ENCODE measurements at places on chromosomes 7 and 10.

DNA sequence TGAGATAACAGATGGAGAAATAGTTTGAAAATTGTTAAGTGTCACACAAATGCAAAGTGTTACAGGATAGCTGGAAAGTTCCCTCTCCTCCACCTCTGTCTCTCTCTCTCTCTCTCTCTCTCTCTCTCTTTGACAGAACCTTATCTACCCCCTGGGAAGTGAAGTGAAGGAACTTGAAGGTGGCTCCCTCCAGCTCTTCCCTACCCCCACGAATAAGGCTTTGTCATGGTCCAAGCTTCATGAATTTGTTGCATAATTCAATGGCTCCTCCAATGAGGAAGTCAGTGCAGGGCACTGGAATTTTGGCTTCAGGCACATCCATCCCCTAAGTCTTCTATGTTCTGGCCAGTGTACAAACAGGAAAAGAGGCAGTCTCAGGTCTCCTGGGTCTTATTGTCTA is 66.4 kb downstream of the CDHR3 start:
- DNase-seq: no peak

GRCh38 chr7:7526006-7526405 is 9.7 kb downstream of the COL28A1 start:
- DNase-seq: no peak

DNA sequence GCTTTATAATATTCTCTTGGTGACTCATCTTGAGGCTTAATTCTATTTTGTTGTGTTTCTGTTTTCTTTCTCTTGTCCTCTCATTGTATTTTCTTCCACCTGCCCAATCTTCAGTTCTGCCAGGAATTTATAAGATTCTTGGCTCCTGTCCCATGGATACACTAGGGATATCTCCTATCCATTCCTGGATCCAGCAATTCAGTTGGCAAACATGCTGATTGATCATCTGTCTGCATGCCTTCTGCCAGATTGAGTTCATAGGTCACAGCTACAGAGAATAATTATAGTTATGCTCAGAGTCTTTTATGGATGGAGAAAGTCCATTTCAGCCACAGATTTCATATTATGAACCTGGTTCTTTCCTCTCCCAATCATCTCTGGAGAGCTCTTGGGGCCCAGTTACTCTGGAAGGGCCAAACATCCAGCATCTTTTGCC is 140.4 kb upstream of the MAGI2 start:
- no peak for DNase-seq

DNA sequence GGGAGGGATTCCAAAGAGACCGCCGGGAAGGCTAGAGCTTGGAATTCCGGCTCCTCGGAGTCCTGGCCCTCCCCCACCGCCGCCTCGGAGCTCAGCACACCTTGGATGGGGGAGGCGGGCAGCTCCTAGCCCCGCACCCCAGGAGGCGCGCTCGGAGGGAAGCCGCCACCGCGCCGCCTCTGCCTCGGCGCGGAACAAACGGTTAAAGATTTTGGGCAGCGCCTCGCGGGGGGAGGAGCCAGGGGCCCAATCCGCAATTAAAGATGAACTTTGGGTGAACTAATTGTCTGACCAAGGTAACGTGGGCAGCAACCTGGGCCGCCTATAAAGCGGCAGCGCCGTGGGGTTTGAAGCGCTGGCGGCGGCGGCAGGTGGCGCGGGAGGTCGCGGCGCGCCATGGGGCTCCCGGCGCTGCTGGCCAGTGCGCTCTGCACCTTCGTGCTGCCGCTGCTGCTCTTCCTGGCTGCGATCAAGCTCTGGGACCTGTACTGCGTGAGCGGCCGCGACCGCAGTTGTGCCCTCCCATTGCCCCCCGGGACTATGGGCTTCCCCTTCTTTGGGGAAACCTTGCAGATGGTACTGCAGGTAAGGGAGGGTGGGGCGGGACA is at the start of gene CYP26A1:
TSS of gene CYP26A1 (plus strand) at position 355 of the 608 bp plus-strand sequence. CDS start at position 397, 42 bp downstream.
- peak; percentile 55 for DNase-seq

GRCh38 chr10:79066411-79067240 is 2.1 kb upstream of the ZMIZ1 start:
- DNase-seq: peak; percentile 59

DNA sequence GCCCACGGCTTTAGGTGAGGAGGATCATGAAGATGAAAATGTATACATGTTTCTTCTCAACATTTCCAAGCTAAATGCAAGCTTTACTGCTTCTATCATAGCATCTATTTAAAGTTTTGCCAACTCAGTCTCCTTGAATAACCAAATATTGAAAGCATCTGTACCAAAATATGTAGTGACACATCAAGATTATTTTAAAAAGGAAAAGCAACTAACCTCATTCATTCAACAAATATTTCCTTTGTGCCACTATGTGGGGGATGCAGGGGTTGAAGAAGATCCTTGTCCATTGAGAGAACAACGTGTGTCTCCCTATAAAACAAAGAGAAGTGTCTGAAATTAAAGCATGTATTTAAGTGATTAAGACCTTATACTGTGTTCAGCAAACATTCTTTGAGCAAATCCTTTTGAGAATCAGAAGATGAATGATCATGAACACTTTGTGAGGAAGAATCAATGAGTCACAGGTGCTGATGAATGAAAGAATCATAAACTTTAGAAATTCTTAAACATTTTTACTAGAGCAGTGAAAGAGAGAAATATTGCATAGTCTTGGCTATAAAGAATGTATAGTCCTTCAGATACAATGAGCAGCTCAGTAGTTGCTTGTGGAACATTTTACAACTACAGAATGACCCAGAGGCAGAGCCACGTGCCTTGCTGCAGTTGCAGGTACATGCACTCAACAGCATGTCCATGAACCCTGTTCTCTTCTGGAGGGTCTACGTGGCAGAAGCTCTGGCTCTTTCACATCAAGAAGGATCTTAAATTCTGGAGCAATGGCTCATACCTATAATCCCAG is 13.9 kb downstream of the TAS2R60 start:
- no peak for DNase-seq

DNA sequence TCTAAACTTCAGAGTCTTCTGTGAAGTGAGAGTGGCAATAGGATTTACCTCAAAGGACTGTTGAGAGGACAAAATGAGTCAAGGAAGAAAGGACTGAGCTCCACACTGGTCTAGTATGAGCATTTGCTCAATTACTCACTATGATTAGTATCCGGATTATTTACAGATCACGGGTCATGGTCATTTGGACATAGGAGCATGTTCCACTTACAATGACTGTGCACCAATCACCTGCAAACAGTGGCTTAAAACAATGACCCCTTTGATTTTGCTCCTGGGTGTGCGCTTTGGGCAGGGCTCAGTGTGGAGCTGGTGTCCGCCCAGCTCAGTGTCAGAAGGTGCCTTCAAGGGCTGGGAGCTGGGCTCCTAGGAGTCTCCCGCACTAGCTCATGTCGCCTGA is 225.4 kb downstream of the TCERG1L start:
- DNase-seq: no peak

- no peak for DNase-seq
Observed at GRCh38 chr7:82376739-82377138, 66.8 kb downstream of the CACNA2D1 start.

DNA sequence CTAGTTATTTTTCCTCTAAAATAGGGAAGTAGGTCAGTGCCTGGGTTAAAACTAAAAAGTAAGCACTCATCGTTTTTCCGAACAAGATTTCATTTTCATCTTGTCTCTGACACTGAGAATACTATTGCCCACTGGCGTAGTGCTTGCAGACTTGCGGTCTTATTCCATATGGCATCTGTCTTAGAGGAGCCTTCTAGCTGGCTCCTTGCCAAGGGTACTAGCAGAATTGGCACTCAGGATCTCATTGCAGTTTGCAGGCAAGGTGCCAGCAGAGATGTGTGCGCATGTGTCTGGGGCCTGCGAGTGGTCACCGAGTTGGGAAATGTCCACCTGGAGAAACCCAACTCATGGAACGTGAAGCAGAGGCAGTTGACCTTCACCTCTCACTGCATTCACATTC is 143.4 kb downstream of the CELF2 start:
- no peak for DNase-seq

DNA sequence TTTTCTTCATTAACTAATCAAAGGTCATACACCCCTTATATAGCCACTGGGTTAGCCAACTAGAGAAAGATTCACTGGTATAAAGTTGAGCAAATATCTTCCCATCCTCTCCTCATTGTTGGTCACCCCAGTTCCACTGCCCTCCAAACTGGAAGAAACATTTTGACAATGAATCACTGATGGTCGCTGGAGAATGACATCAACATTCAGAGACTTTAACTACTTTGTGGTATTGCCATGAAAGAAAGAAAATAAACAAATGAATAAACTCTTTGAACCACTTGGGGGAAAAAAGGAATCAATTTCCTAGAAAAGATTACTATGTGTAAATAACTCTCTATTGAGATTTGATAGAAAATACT is 23.4 kb downstream of the HYCC1 start:
- no peak for DNase-seq

DNA sequence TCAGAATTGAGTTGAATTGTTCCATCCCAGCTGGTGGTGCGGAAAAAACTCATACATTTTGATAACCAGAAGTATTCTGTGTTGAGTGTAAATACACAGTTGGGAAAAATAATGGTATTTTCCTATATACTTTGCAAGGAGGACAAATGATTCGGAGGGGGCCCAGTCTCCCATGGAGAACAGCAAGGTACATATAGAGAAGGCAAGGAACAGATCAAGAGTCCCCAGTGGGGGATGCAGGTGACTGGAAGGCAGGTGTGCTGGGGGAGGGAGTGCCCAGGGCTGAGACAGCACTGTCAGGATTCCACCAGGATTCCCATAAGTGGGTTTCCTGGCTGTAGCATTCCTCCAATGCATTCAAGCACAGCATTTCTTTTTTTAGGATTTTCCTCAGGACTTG is 10.8 kb upstream of the ADCY1 start:
- no peak for DNase-seq

GRCh38 chr7:110432061-110432553 is 658.8 kb upstream of the LRRN3 start:
- no peak for DNase-seq

- no peak for DNase-seq
Observed at GRCh38 chr10:73859428-73859783, 14.9 kb downstream of the CAMK2G start.

- no peak for DNase-seq
Observed at GRCh38 chr7:32293833-32294232, 196.3 kb downstream of the LSM5 start.

- DNase-seq: peak; percentile 48
Observed at GRCh38 chr7:149772956-149773434, 393 bp downstream of the ZNF467 start.

DNA sequence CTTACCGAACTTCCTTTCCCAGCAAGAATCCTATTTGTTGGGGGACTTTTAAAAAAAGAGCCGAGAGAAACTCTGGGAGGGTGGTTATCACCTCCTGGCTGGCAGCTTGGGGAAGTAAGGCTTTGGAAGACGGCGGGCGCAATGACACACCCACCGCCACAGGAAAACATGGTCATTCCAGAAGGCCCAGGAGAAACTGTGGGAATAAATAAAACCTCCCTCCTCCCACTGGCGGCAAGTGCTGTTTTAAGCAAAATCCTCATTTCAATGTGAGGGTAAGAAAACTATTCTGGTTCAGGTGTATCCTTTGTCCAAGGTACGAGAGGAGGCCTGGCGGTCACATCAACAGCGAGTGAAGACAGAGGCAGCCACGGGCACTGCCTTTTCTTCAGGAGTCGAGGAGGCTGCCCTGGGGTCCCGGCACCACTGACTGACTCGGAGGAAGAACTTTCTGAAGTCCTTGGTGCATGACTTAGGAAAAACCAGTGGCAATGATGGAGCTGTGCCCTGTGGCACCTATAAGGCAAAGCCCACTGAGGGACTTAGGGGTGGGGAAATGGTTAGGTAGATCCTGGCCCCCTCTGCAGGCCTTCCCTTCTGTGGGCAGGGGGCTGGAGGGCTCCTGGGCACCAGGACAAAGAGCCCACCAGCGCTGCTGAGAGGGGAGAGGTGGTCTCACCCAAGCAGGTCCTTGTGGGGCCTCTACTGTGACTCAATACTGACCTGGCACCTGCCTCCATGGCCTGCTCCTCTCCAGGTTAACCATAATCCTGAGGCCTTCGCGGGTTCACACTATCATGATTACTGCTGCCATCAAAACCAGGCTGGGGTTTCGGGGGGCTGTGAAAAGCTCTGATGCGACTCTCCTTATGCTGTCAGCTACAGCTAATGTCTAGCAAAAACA is 21.4 kb downstream of the DNAJB12 start:
- DNase-seq: no peak

DNA sequence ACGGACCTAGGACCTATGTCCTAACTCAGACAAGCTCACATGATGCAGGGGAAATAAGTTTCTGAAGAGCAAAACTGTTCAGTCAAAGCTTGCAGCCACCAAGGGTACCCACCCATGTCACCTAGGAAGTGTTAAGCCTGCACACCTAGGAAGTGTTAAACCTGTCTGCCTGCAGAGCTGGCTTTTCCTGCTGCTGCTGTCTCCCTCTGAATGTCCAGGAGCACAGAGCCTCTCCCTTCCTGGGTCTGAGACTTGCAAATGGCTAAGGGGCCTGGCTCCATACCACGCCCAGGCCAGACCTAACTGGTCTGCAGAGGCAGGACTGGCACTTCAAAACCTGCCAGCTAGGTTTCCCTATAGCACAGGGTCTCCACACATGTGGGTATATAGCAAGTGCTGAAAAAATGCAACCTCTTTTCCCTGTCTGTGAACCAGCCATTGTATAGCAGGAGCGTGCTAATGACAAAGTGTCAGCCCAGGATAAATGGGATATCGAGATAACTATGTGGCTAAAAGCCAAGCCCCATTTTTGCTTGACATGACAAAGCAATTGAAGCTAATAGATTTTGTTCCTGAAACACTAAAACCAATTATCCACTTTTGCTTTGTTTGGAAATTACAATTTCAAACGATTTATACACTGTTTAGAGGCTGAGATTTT is 1.5 kb downstream of the GDF2 start:
- DNase-seq: no peak

GRCh38 chr10:124300224-124300623 is 118.5 kb downstream of the OAT start:
- no peak for DNase-seq

- DNase-seq: no peak
Observed at GRCh38 chr7:99742737-99743394, 7.9 kb upstream of the CYP3A7 start.

DNA sequence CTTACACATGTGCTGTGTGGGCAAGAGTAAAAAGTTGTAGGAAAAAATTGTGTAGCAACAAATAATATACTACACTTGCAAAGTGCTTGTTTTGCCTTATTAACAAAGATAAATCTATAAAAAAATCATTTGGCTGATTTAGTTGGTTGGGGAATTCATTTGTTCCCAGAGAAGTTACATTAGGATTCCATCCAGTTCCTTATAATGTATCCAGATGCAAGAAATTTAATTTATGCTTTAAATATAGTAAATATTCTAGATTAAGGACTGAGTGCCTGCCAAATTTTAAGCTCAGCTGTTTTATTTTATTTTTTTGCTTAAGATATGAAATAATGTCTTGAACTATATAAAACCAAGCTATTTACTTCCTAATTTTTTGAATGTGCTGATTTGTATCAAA is 1169.9 kb downstream of the NXPH1 start:
- no peak for DNase-seq

DNA sequence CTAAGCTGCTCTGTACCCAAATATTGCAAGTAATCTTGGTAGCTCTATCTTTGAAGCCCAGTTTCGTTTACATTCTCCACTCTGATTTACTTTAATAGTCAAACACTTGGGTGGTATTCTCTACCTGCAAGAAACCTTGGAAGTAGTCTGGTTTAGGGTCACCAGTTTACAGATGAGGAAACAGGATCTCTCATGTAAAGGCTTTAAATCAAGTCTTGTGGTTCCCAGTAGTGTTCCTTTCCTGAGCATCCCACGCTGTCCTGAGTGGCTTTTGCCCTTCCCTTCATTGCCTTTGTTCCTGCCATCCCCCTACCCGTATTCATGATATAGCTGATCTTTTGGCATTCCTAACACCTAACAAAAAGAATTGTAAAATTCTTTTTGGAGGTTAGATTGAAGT is 20.3 kb downstream of the EXOC4 start:
- no peak for DNase-seq

GRCh38 chr7:98703916-98704315 is 86.8 kb downstream of the NPTX2 start:
- no peak for DNase-seq
